CD4-positive, alpha-beta T cell (primary cell): ENCODE measurements at places on chromosomes 6 and 20. TPM values are rescaled to one million over a fixed set of nuclear protein-coding genes. Genes with fewer than 3 reads are reported as not detected.

STMND1 gene
- total RNA-seq = not detected

PACSIN1 gene
- 1.4 TPM for total RNA-seq

IPCEF1 gene
- 96.8 TPM for total RNA-seq

PRICKLE4 gene
- not detected for total RNA-seq

HTR1B gene
- not detected for total RNA-seq

C6orf163 gene
- 0.93 TPM for total RNA-seq

TREML2 gene
- total RNA-seq = 0.91 TPM

SULF2 gene
- total RNA-seq = 1.5 TPM

KIF25 gene
- not detected for total RNA-seq

PTCRA gene
- not detected for total RNA-seq

ATXN1 gene
- total RNA-seq = 74.2 TPM

CGAS gene
- total RNA-seq = 11.9 TPM

BEND6 gene
- total RNA-seq = not detected

GPR63 gene
- total RNA-seq = 0.25 TPM

GABRR1 gene
- not detected for total RNA-seq

TSBP1 gene
- not detected for total RNA-seq

OOEP gene
- 0.38 TPM for total RNA-seq

PAK5 gene
- total RNA-seq = not detected

SLC22A23 gene
- total RNA-seq = 13.4 TPM

C20orf204 gene
- total RNA-seq = 6.4 TPM

ANKEF1 gene
- 1.3 TPM for total RNA-seq

LY6G6C gene
- total RNA-seq = not detected
